ENCODE measurements at places on chromosomes 5 and 9. TPM values are rescaled to one million over a fixed set of nuclear protein-coding genes. Genes with fewer than 3 reads are reported as not detected.

- no peaks in the 10 kb centered on the region for H3K27me3 ChIP-seq
- no peak overlapping the region for H3K27ac ChIP-seq
- no peak overlapping the region for H3K4me3 ChIP-seq
- H3K4me1 ChIP-seq, result peaks cover 5% of the 10 kb centered on the region
Observed at GRCh38 chr5:107213025-107213424, 457.7 kb downstream of the EFNA5 start.

GRCh38 chr9:131608493-131609037, 63.2 kb downstream of the PRRT1B start:
- H3K27me3 ChIP-seq, result no peaks in the 10 kb centered on the region
- peak overlapping the region; percentile 97 for H3K27ac ChIP-seq
- H3K4me3 ChIP-seq, result no peak overlapping the region
- DNase-seq, result peak; percentile 94

GRCh38 chr5:68375540-68375939, 160.0 kb downstream of the PIK3R1 start:
- H3K4me3 ChIP-seq, result no peak overlapping the region
- no peak for DNase-seq
- H3K36me3 ChIP-seq, result no peaks in the 10 kb centered on the region
- H3K27ac ChIP-seq, result no peak overlapping the region
- no peaks in the 10 kb centered on the region for H3K27me3 ChIP-seq
- H3K4me1 ChIP-seq, result no peaks in the 10 kb centered on the region

Gene BARHL1
- polyA plus RNA-seq, result not detected

Gene PKN3
- 8.6 TPM for polyA plus RNA-seq

DNA sequence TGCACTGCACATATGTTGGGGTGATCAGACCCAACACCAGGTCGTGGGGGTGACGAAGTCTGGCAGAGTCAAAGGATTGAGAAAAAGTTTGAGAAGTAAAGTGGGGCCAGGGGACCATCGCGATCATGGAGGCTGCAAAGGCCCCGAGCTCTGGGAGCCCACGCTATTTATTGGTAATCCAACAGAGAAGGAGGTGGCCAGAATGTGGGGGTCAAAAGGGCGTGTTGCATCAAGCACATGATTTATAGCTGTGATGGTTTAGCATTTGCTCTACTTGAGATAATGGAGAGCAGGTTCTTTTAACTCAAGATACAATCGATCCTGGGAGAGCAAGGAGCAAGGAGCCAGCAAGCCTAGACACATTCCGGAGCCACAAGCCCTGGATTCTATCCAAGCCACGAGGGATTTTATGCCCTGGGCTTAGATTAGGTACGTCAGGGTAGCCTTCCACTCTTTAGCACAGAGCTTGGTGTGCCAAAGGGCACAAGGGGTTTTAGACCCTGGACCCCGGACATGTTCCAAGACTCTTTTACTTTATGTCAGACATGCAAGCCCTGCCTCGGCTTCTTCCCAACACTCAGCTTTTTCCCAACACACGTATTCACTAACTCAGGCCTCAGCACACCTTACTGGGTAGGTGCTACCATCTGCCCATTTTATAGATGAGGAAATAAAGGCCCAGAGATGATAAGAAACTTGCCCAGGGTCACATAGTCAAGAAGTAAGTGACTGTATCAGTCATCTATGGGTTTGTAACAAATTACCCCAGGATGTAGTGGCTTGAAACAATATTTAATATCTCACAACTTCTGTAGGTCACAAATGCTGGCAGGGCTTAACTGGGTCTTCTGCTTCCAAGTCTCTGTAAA, 39.5 kb downstream of the NSUN2 start:
- H3K4me1 ChIP-seq, result no peaks in the 10 kb centered on the region
- H3K36me3 ChIP-seq, result peaks cover 21% of the 10 kb centered on the region
- no peaks in the 10 kb centered on the region for H3K27me3 ChIP-seq
- DNase-seq, result no peak
- H3K27ac ChIP-seq, result no peak overlapping the region

- no peaks in the 10 kb centered on the region for H3K4me1 ChIP-seq
- no peak overlapping the region for H3K27ac ChIP-seq
- H3K4me3 ChIP-seq, result no peak overlapping the region
- H3K36me3 ChIP-seq, result no peaks in the 10 kb centered on the region
- DNase-seq, result peak; percentile 30
Observed at GRCh38 chr5:128673411-128673957, 135.4 kb upstream of the FBN2 start.

Gene AIF1L
- polyA plus RNA-seq, result 23.3 TPM

DNA sequence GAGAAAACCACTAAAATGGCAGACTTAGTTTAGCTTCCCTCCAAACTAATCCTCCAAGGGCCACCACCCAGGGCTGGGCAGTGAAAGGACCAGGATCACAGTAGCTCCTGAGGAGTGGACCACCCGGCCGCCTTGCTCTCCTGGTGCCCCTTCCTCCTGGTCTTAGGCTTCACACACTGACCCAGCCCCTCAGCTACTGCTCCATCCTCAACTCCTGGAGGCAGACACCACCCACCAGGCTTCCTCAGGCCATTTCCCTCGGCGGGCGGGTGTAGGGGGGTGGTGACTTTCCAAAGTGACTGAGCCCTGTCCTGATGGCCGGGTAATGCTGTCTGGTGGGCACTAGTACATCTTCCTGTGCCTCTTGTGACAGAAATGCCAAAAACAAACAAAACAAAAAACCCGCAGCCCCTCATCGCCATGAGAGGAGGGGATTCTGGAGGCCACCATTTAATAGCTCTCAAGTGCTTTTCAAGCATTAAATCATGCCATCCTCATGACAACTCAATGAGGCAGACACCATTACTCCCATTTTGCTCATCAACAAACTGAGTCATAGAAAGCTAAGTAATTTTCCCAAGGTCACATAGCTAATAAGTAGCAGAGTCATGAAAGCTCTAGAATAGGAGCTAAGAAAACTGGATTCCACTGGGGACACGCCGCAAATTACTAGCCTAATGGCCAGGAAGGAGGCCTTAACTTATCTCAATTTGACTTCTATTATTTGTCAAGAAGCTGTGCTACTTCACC, 91.3 kb upstream of the LRRTM2 start:
- H3K27me3 ChIP-seq, result no peaks in the 10 kb centered on the region
- peaks cover 48% of the 10 kb centered on the region for H3K4me1 ChIP-seq
- no peak overlapping the region for H3K27ac ChIP-seq
- H3K36me3 ChIP-seq, result no peaks in the 10 kb centered on the region

DNA sequence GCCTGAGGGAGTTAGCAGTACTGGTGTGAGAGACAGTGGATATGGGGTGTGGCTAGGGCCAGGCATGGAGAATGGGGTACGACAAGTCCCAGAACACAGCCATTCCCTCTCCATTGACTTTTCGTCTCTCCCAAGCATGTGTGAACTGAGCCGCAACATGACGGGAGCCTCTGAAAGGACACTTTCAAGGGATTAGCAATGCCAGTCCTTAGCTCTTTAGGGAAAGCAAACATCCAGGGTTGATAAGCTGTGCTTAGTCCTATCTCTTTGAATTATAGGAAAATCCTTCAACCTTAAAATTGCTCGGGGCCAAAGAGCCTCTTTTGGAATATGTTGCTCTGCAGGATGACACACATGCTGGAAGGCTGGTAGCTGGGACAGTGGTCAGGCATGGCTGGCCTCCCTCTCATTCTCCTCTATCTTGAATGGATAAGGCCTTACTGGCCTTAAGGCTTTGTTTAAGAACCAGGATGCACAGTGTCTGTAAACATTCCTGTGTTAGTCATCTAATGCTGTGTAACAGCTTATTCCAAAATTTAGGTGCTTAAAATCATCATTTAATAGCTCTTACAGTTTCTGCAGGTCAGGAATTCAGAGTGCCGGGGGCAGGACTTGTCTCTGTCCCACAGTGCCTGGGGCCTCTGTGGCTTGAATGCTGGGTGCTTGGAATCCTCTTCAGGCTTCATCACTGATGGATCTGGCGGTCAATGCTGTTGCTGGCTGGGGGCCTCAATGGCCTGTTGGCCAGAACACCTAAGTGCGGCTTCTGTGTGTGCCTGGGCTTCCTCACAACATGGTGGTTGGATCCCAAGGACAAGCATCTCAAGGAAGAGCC, 95.3 kb downstream of the PTTG1 start:
- H3K4me3 ChIP-seq, result no peak overlapping the region
- H3K27ac ChIP-seq, result no peak overlapping the region
- DNase-seq, result no peak
- H3K36me3 ChIP-seq, result no peaks in the 10 kb centered on the region
- peaks cover under 1% of the 10 kb centered on the region for H3K27me3 ChIP-seq
- H3K4me1 ChIP-seq, result no peaks in the 10 kb centered on the region

Gene SETX
- 25.0 TPM for polyA plus RNA-seq

Gene CCDC127
- polyA plus RNA-seq, result 8.6 TPM

DNA sequence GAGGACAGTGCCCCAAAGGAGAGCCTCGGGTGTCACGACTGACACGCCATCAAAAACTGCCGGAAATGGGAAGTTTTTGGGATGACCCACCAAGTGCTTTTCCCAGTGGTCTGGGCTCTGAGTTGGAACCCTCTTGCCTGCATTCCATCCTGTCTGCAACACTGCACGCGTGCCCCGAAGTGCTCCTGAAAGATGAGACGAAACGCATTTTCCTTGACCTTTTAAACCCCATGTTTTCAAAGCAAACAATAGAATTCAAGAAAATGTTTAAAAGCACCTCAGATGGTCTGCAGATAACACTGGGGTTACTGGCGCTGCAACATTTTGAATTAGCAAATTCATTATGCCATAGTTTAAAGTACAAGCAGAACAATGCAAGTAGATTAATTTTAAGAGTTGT, 92.9 kb downstream of the ANKRD18A start:
- H3K27me3 ChIP-seq, result peaks cover 2% of the 10 kb centered on the region
- no peaks in the 10 kb centered on the region for H3K36me3 ChIP-seq
- no peak overlapping the region for H3K27ac ChIP-seq
- no peak for DNase-seq
- H3K4me1 ChIP-seq, result no peaks in the 10 kb centered on the region

GRCh38 chr5:32014096-32014745, 159.9 kb downstream of the GOLPH3 start:
- H3K36me3 ChIP-seq, result no peaks in the 10 kb centered on the region

- peaks cover 69% of the 10 kb centered on the region for H3K36me3 ChIP-seq
- no peaks in the 10 kb centered on the region for H3K27me3 ChIP-seq
Observed at GRCh38 chr9:99019510-99020331, 76.0 kb downstream of the COL15A1 start.

DNA sequence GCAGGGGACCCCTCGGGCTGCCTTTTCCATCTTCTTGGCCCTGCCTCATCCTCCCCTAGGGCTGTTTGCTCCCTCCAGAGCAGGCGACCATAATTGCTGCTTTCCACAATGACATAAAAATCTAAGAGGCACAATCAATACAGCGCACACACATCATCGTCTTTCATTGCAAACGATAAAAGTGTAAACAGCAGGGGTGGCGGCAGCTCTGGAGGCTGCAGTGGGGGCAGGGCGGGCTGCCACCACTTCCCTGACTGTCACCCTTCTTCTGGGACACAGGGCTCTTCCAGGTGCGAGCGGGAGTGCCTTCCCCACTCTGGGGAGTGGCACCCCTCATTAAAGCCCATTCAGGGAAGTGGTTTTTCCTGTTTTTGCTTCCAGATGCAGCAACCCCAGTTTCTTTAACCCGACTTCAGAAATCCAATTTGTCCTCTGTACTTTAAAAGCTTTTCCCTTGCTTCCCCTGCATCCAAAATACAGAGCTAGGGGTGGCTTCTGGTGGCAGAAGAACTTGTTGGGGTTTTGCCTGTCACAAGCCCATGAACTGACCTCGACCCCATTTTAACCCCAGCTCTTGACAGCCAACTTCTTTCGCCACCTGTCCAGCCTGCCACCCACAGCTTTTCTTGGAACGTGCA, 45.7 kb downstream of the TSPAN17 start:
- H3K27me3 ChIP-seq, result peaks cover 71% of the 10 kb centered on the region
- no peak overlapping the region for H3K27ac ChIP-seq
- DNase-seq, result no peak
- H3K4me1 ChIP-seq, result peaks cover 10% of the 10 kb centered on the region
- H3K4me3 ChIP-seq, result no peak overlapping the region

- DNase-seq, result peak; percentile 68
- H3K4me3 ChIP-seq, result no peak overlapping the region
- H3K27ac ChIP-seq, result no peak overlapping the region
- H3K36me3 ChIP-seq, result no peaks in the 10 kb centered on the region
Observed at GRCh38 chr5:68007451-68007850, 208.1 kb upstream of the PIK3R1 start.

Gene ZCCHC10
- 28.0 TPM for polyA plus RNA-seq

- no peak for DNase-seq
- H3K36me3 ChIP-seq, result no peaks in the 10 kb centered on the region
- H3K4me1 ChIP-seq, result no peaks in the 10 kb centered on the region
- no peaks in the 10 kb centered on the region for H3K27me3 ChIP-seq
Observed at GRCh38 chr5:140596321-140596741, 31.7 kb downstream of the SLC35A4 start.

Gene FBP2
- 77.7 TPM for polyA plus RNA-seq

- no peak overlapping the region for H3K4me3 ChIP-seq
- peaks cover 16% of the 10 kb centered on the region for H3K4me1 ChIP-seq
- DNase-seq, result no peak
- H3K27me3 ChIP-seq, result peaks cover 3% of the 10 kb centered on the region
- no peaks in the 10 kb centered on the region for H3K36me3 ChIP-seq
Observed at GRCh38 chr5:180381428-180381827, 28.3 kb upstream of the GFPT2 start.

DNA sequence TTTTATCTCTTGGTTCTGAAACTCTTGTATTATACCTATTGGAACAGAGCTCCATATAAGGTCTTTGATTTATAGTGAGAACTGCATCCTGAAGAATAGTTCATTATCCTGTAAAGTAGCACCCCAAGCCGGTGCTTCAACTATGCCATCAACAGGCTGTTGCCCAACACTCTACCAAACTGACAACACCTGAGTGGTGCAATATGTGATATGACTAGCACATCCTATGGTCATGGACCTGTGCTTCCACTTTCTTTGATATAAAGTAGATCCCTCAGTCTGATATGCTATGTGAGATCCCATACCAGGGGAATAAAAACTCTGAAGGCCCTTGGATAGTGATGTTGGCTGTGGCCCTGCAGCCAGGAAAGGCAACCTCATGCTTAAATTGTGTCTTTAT, 15.8 kb downstream of the CSF2 start:
- no peaks in the 10 kb centered on the region for H3K27me3 ChIP-seq
- H3K4me1 ChIP-seq, result peaks cover 36% of the 10 kb centered on the region
- H3K36me3 ChIP-seq, result no peaks in the 10 kb centered on the region
- H3K4me3 ChIP-seq, result no peak overlapping the region
- H3K27ac ChIP-seq, result no peak overlapping the region
- no peak for DNase-seq

Gene IL4
- not detected for polyA plus RNA-seq

GRCh38 chr5:136724161-136724560, 358.8 kb upstream of the TRPC7 start:
- H3K4me1 ChIP-seq, result no peaks in the 10 kb centered on the region
- H3K36me3 ChIP-seq, result no peaks in the 10 kb centered on the region
- no peak overlapping the region for H3K27ac ChIP-seq
- no peak for DNase-seq
- H3K4me3 ChIP-seq, result no peak overlapping the region

Gene PPP1R26
- polyA plus RNA-seq, result 15.7 TPM

- H3K4me3 ChIP-seq, result no peak overlapping the region
- H3K4me1 ChIP-seq, result peaks cover 3% of the 10 kb centered on the region
- no peak for DNase-seq
- H3K27ac ChIP-seq, result no peak overlapping the region
Observed at GRCh38 chr5:95066048-95066447, 218.8 kb downstream of the MCTP1 start.

Data from muscle of leg (tissue), 16 donors.